Placental epithelial cell (primary cell): ENCODE measurements at places on chromosomes 12 and 14. TPM values are rescaled to one million over a fixed set of nuclear protein-coding genes. Genes with fewer than 3 reads are reported as not detected.

Gene TBX5
- not detected in 2 replicates for total RNA-seq

Gene CD163
- total RNA-seq = not detected in 2 replicates

Gene HOXC13
- total RNA-seq = 0.11 TPM in 1 of 2 replicates, not detected in the other

Gene ST8SIA1
- not detected in 2 replicates for total RNA-seq

Gene IL26
- not detected in 2 replicates for total RNA-seq
